HTR-8/SVneo (cell line): ENCODE measurements at places on chromosomes 1 and 21.
A peak's percentile ranks its signal among the peaks of the same experiment; 100 is the strongest.

DNA sequence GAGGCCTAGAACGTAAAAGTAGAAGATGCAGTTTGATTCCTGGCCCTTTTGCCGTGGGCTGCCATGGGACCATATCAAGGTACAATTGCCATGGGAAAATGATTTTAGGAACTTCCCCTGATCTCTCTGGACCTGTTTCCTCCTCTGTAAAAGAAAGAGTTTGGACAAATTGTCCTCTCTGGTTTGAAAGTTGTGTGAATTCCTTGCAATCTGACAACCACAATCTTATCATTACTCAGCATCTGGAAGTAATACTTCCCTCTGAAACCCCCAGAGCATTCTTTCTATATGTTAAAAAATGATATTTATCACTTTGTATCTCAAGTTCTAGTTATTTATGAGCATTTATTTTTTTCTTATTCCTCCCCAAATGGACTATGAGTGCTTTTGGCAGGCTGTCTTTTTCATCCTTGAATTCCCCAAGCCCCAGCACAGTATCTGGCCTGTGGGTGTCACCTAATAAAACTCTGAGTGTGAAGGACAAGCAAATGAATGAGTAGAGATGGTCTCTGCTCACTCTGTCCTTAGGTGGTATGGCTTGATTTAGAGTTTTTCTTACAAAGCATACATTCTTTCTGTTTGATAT lies 181.1 kb downstream of the DYRK1A start:
- no peak for DNase-seq

GRCh38 chr21:42037516-42037915 lies 27.4 kb upstream of the ZBTB21 start:
- no peak for DNase-seq

- DNase-seq, result no peak
These were observed 175.4 kb upstream of the EDN2 start for GRCh38 chr1:41659903-41660302.

- DNase-seq, result no peak
These were observed 183.3 kb upstream of the ADGRL2 start for GRCh38 chr1:81617308-81617967.

DNA sequence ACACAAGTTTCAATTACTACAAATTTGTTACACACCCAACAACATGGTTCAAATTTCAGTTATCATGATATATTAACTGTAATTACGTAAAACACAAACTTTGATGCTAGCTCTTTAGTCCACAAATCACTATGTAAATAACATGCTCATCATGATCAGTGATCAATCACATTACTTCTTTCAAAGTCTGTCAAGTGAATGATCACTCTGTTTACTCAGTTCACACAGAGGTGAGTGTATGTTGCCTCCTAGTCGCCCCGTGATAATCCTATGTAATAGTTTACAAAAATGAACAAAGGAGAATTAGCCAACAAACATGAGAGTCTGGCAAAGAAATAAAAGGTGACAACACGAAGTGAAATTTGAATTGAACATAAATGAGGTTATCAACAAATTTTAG lies 14.3 kb downstream of the EDEM3 start:
- no peak for DNase-seq

- no peak for DNase-seq
These were observed 38.5 kb upstream of the ID3 start for GRCh38 chr1:23597635-23598388.

DNA sequence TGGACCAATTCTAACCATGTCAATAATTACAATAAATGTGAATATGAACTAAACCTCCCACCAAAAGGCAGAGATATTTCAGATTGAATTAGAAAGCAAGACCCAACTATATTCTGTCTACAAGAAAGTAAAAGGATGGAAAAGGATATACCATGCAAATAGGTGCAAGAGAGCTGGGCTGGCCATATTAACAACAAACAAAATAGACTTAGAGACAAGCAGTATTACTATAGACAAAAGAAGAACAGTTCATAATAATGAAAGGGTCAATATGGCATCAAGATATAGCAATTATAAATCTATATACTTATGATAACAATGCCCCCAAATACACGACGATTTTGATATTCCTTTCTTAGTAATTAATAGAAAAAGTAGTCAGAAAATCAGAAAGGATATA lies 67.3 kb upstream of the IFFO2 start:
- DNase-seq, result no peak

DNA sequence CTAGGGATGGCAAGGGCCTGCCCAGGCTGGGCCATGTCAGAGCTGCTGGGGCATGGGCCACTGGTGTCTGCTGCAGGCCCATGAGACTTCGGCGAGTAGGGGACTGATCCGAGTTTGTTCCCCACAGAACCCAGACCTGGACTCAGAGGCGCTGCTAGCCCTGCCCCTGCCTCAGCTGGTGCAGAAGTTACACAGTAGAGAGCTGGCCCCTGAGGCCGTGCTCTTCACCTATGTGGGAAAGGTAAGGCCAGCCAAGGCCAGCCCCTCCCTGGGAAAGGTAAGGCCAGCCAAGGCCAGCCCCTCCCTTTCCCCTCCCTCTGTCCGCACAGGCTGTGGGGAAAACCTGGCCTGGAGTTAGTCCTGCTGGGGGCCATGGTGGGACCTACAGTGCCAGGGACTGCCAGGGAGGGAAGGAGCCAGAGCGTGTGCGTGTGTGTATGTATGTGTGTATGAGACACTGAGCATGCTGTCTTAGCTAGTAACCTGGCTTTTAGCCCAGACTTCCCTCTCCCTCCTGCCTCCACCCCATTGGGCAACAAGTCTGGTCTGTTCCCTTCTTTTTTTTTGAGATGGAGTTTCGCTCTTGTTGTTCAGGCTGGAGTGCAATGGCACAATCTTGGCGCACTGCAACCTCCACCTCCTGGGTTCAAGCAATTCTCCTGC lies 8.0 kb downstream of the FAAH start:
- no peak for DNase-seq

DNA sequence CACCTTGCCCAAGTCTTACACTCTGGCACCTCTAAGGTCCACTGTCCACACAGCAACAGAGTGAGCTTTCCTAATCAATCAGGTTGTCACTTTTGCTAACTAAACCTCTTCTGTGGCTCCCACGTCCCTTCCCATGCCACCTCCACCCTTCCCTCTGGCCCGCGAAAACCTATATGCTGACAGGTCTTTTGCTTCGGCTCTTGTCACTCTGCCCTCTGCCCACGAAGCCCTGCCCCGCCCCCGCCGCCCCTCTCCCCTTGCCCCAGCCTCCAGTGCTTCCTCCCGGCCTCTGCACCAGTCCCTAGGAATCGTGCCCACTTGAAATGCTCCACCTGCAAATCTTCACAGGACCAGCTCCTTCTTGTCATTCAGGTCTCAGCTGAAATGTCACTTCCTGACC lies 8.1 kb downstream of the TP53BP2 start:
- no peak for DNase-seq

GRCh38 chr1:4963251-4963650 lies 308.8 kb downstream of the AJAP1 start:
- DNase-seq, result peak; percentile 9

GRCh38 chr1:116806245-116806644 lies 52.0 kb downstream of the CD2 start:
- no peak for DNase-seq

- DNase-seq, result no peak
These were observed 60.4 kb downstream of the OBSCN start for GRCh38 chr1:228267962-228268880.

- no peak for DNase-seq
These were observed 147.1 kb upstream of the GRIK3 start for GRCh38 chr1:37181425-37181824.

- DNase-seq, result peak; percentile 34
These were observed 355.2 kb upstream of the GREM2 start for GRCh38 chr1:240967070-240967724.

DNA sequence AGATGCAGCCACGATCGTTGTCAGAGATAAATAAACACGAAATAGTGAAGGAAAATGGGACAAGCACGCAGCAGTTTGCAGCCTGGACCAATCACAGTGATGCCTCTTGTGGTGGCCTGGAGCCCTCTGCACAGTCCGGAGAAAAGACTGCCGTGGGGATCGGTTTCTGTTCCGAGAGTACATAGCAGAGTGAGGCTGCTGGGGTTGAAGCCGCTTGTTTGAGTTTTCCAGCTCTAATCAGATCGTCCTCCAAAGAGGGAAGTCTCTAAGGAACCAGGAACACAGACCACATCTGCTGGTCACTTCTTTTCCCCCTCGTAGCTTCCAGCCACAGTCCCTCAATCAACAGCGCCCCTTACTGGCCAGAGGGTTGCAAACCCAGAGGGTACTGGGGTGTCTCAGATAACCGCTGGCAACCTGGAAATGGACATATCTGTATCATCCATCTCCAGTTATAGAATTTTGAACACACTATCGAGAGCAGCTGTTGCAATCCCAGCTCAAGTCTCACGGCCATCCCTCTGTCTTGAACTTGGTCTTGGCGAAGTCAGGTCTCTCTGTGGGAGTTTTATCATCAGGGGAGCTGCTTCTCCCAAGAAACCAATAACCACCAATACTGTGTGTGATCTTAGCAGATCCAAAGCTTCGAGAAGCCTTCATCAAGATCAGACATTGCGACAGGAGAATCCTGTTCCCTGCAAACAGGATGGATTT lies 57.4 kb downstream of the OLIG1 start:
- DNase-seq, result peak; percentile 80

DNA sequence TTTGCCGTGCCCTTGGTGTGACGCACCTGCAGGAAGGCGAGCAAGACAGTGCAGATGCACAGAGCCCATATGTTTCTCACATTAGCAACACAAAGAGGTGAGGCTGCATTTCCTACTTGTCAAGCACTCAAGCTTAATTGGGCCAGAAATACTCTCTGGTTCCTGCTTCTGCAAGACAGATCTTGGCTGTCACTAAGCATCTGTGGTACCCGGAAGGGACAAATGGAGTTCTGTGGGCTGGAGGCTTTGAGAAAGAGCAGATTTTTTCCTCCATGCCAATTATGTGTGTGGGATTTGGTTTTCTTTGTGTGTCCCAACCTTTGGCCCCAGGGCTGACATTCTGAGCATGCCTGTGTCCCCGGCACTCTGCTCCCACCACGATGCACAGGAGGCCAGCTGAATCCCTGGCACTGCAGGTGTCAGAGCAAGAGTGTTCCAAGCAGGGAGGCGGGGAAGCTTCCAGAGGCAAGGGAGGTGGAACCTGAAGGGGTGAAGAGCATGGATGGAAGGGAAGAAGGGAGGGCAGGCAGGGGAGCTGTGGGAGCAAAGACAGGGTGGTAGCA lies 52.0 kb upstream of the STUM start:
- DNase-seq, result no peak

- no peak for DNase-seq
These were observed 469.8 kb upstream of the ZP4 start for GRCh38 chr1:238360474-238360873.

GRCh38 chr1:89884718-89885596 lies 64.1 kb downstream of the LRRC8D start:
- DNase-seq, result no peak

- peak; percentile 30 for DNase-seq
These were observed 6.2 kb downstream of the S100A7A start for GRCh38 chr1:153422450-153423068.

- no peak for DNase-seq
These were observed 18.3 kb upstream of the KRTAP7-1 start for GRCh38 chr21:30847627-30848500.

GRCh38 chr1:113333056-113333455 lies 57.3 kb upstream of the MAGI3 start:
- DNase-seq, result no peak
